ENCODE measurements at places on chromosomes 7 and 10.
A peak's percentile ranks its signal among the peaks of the same experiment; 100 is the strongest.

- DNase-seq = no peak
These were observed 30.3 kb upstream of the GPAM start for GRCh38 chr10:112213836-112214235.

GRCh38 chr7:121517591-121517990 is 121.5 kb upstream of the FAM3C start:
- no peak for DNase-seq

DNA sequence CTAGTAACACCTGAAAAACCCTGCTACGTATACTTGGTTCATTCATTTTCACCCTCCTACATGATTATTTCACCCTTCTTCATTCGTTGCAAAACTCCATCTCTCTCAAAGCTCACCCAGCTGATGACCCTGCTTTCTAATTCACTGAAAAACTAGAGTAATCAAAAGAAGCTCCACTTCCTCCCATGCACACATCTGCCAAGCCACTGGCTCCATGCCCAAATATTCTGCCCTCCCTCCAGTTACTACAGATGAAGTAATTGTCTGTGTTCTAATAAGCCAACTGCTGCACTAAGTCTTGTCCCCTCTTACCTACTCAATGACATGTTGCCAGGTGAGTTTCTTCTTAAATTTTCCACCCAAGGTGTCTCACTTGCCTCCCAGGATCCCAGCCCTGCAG is 96.9 kb upstream of the CCDC71L start:
- no peak for DNase-seq

GRCh38 chr10:59025981-59026765 is 150.3 kb upstream of the PHYHIPL start:
- DNase-seq = no peak

GRCh38 chr7:25117226-25118047 is 7.6 kb downstream of the CYCS start:
- DNase-seq = no peak

DNA sequence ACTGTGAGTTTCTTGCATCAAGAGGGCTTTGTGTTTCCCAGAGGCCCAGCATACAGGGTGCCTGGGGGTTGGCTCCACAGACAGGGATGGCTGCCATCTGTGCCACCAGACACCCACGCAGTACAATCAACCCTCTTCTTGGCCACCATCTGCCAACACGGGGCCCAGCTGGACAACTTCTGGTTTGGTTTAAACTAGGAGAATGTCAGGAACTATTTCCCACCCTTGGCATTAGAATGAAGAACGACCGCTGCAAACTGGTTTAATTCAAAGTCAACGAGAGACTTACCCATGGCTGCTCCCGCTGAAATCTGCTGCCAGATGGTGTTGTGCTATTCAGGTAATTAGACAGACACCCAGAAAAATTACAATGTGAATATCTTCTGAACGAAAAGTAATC is 27.8 kb downstream of the NMT2 start:
- peak; percentile 7 for DNase-seq

- DNase-seq = no peak
These were observed 29.2 kb downstream of the ELMO1 start for GRCh38 chr7:37419496-37419895.

GRCh38 chr10:72009425-72010081 is 45.4 kb downstream of the CHST3 start:
- peak; percentile 81 for DNase-seq

DNA sequence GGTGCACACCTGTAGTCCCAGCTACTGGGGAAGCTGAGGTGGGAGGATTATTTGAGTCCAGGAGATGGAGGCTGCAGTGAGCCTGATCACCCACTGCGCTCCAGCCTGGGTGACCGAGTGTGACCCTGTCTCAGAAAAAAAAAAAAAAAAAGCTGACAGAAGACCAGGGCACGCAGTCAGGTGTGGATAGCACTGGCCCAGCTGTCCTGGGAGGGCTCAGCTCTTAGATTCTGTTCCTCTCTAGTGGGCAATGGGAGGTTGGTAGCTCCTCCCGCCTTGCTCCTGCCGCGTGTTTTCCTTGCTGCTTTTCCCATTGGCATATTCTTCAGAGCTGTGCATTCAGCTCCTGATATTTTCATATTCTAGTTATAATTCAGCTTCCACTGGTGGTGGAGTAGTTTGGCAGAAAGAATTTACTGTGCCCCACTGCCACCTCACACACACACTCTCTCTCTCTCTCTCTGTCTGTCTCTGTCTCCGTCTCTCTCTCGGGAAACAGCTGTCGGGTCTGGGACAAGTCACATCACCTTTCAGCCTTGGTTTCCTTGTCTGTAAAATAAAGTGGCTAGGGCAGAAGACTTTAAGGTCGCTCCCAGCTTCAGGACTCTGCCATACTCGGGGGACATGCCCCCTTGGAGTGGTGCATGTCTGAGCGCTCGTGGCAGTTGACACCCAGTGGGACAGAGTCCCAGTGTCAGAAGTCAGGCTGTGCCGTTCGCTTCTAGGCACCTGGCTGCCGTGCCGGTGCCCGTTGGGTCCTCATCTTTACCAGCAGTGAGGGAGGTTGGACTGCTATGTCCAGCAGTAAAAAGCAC is 25.9 kb upstream of the ANKRD2 start:
- no peak for DNase-seq

GRCh38 chr10:30591249-30591670 is 38.3 kb downstream of the LYZL2 start:
- DNase-seq = no peak

DNA sequence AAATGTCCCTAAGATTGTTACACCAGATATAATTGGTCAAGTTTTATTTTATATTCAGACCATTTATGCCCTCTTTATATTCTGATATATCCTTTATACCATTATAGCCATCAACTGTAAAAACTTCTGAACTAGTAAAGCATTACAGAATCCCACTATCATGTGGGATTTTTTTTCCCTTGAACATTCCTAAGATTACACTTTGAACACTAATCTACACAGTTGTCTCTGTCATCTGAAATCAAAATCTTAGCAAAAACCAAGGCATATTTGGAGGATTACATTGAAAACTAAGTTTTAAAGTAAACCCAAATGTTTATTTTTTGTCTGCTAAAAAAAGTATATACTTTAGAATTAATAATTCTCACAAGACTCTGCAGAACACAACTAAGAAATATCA is 116.2 kb upstream of the GPR22 start:
- DNase-seq = no peak

GRCh38 chr10:124626759-124627380 is 117.3 kb downstream of the FAM53B start:
- no peak for DNase-seq

DNA sequence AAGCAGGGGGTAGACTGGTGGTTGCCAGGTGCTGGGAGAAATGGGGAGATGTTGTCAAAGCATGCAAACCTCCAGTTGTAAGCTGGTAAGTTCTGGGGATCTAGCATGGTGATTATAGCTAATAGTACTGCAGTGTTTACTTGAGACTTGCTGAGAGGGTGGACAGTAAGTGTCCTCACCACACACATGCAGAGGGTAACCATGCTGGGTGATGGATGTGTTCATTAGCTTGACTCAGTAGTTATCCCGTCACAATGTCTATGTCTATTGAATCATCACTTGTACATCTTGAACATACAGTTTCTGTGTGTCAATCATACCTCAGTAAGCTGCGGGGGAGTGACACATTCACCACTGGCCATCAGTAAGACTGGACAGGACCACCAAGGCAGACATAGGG is 42.1 kb downstream of the GSDME start:
- no peak for DNase-seq

DNA sequence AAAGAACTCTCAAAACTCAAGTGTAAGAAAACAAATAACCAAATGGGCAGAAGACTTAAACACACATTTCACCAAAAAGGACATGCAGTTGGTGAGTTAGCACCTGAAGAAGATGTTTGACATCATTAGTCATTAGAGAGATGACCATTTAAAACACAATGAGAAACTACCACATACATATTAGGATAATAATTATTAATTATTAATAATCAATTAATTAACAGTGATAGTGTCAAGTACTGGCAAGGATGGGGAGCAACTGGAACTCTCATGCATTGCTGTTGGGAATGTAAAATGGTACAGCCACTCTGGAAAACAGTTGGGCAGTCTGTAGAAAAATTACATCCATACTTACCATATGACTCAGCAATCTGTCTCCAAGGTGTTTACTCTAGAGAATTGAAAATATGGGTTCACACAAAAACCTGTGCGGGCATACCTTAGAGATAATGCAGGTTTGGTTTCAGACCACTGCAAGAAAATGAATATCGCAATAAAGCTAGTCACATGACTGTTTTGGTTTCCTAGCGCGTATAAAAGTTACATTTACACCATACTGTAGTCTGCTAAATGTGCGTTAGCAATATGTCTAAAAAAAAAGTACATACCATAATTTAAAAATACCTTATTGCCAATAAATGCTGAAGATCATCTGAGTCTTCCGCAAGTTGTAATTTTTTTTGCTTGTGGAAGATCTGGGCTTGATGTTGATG is 30.3 kb downstream of the ARID5B start:
- DNase-seq = no peak

DNA sequence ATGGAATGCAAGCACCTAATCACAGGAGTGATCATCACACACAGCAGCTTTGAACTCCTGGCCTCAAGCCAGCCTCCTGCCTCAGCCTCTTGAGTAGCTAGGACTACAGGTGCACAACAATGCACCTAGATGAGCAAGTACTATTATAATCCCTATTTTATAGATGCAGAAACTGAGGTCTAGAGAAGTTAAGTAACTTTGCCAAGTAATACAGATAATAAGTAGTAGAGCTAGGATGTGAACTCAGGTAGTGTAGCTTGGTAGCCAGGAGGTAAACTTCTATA is 33.7 kb downstream of the DNAJC12 start:
- DNase-seq = no peak

GRCh38 chr10:132138596-132138995 is 48.2 kb upstream of the DPYSL4 start:
- DNase-seq = no peak

GRCh38 chr7:150405584-150406311 is 26.6 kb downstream of the ZNF775 start:
- peak; percentile 73 for DNase-seq

- no peak for DNase-seq
These were observed 5.2 kb downstream of the PHYHIPL start for GRCh38 chr10:59181668-59182067.

- DNase-seq = no peak
These were observed 128.0 kb downstream of the MAD1L1 start for GRCh38 chr7:2104716-2105115.

DNA sequence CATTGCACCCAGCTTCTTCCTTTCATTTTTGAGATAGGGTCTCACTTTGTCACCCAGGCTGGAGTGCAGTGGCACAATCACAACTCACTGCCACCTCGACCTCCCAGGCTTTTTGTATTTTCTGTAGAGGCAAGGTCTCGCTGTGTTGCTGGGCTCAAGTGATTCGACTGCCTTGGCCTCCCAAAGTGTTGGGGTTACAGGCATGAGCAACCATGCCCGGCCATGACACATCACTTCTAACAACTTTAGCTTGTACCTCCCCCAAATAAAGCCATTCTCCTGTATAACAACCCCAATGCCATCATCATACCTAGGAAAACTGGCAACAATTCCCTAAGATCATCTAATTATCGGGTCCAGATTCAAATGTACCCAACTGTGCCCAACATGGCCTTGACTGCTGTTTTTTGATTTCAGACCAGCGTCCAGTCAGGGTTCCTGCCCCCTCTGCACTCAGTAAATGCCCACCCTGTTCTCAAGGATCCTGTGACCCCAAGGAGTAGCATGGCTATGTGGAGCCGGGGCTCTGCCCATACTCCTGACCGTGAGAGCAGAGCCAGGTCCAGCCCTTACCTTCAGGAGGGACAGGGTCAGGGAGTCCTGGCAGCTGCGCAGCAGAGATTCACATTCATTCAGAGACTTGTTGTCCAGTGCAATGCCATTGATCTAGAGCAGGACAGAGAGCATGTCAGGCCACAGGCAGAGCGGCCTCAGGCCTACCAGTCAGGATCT is 102.6 kb downstream of the DLG5 start:
- no peak for DNase-seq

DNA sequence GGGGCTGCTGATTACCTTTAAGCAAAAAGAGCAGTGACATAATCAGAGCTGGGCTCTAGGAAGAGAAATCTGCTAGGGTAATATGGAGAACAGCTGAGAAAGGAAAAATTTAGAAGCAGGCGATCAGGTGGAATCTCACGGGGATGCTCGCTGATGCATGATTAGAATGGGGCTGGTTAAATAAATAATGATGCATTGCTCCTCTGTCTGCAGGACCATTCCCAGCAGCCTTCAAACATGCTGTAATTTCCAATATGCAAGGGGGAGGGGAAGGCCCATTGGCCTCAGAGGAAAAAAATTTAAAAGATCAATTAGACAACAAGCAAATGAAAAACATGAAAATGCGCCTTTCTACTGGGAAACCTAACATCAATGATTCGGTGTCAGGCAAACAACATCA is 65.6 kb upstream of the C10orf90 start:
- no peak for DNase-seq

DNA sequence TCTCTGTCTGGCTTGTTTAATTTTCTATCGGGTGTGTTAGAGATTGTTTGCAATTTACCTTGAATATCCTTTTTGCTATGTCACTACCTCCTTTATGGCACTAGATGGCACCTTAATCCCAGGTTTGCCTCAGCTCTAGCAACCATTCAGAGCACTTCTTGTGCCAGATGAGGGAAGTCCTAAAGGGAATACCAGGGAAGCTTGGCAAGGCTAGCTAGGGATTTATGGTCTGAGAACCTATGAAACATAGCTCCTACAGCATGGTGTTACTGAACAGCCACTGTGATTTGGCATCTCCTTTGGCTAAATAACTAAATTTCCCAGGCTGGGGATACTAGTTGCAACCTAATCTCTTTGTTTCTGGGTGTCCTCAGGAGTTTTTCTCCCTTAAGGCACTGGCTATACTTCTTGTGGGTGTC is 69.0 kb upstream of the VOPP1 start:
- DNase-seq = no peak

DNA sequence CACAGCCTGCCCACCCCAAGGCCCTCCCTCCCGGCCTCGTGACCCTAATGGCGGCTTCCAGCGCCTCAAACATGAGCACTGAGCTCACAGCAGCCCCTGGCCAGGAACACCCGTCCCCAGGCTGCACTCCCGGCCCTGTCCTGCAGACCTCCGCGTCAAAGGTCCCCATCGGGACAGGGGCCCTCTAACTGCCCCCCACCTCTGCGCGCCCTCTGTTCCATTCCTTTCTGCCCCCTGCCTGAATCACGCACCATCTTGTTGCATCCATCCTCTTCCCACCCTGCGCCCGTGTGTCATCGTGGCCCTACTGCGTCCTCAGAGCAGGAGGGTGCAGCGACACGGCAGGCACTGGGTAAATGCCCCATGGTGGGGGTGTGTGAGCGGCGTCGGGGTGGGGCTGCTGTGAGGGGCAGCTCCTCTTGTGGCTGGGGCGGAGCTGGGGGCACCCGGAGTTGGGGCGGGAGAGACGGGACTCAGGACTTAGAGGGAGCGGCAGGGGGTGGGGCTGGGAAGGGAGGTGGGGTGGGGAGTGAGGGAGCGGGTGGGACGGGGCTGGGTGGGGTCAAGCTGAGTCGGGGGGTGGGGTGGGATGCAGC is 13.4 kb downstream of the SLC29A4 start:
- no peak for DNase-seq

GRCh38 chr7:6317797-6318438 is 45.5 kb upstream of the CYTH3 start:
- DNase-seq = no peak

Measured in C1 segment of cervical spinal cord (tissue), 14 donors.